ENCODE measurements at places on chromosomes 7 and 10. TPM values are rescaled to one million over a fixed set of nuclear protein-coding genes. Genes with fewer than 3 reads are reported as not detected.

GRCh38 chr10:91487911-91488582 is 77.9 kb downstream of the HECTD2 start:
- DNase-seq = no peak

DNA sequence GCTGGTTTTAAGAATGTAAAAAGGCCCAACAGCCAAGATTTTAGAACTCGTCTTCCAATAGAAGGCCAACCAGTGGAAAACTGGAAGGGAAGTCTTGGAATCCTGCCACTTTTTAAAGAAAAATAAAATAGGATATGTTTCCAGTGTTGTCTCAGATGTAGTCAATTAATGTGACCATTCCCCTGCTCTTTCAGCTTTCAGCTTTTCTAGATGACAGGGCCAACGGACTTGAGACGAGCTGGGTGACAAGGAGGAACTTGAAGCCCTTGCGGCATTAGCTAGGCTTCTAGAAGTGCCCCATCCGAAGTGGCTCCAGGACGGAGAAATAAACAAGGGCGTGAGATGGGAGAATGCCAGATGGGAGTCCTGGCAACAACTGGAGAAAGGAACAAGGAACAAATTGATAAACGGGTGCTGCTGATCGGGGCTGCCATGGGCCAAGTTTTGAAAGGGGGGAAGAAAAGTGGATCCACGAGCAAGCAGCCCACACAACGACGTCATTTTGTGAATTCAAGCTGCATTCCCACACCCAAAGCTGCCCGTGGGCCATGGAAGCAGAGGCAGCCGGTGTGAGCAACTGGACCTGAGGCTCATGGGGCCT is 42.3 kb downstream of the CTBP2 start:
- no peak for DNase-seq

DNA sequence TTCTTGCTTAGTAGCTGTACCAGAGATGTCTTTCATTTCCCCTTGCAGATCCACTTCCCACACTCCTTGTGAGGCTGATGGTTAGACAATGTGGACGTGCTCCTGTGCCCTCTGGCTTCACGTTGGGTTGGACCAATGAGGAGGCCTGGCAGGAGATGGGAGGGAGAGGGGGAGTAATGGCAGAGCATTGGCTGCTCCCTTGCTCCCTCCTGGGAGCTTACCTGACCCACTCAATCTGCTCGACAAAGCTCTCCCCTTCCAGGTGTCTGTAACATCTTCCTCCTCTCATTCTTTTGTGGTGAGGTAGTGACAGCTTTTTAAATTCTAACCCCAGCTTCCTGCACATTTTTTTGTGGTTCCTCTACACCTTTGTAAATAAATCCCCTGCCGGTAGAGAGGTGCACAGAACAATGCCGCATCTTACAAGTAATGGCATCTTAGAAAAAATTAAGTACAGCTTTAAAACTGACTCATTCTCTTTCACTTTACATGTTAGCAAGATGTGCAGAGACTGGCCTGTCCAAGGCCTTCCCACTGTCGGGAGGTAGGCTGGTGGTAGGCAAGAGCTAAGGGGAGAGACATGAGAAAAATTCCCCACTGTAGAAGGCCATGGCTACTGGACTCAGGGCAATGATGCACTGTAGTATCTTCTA is 134.3 kb downstream of the HTR7 start:
- no peak for DNase-seq

GRCh38 chr7:129238546-129238945 is 13.7 kb downstream of the AHCYL2 start:
- no peak for DNase-seq

GRCh38 chr7:139823959-139824521 is 5.0 kb upstream of the TBXAS1 start:
- no peak for DNase-seq

GRCh38 chr7:80147543-80148391 is 13.1 kb downstream of the GNAI1 start:
- peak; percentile 86 for DNase-seq

DNA sequence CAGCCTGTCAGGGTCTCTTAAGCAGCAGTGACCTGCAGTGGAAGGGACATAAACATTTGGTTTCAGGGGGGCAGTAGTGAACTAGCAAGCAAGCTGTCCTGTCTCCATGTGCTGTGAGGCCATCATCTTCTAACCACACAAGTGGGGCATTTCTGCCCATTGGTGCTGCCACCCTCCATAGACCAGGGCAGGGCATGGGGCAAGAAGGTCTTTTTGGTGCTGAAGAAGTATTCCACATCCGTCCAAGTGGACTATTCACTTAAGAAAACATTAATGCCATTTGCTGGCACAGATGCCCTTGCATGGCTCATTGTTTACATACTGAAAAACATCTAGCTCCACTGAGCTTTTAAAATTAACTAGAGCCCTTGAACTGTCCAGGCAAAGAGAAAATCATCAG is 35.8 kb downstream of the ALOX5 start:
- DNase-seq = no peak

GRCh38 chr7:40833191-40833887 is 698.5 kb downstream of the SUGCT start:
- no peak for DNase-seq

DNA sequence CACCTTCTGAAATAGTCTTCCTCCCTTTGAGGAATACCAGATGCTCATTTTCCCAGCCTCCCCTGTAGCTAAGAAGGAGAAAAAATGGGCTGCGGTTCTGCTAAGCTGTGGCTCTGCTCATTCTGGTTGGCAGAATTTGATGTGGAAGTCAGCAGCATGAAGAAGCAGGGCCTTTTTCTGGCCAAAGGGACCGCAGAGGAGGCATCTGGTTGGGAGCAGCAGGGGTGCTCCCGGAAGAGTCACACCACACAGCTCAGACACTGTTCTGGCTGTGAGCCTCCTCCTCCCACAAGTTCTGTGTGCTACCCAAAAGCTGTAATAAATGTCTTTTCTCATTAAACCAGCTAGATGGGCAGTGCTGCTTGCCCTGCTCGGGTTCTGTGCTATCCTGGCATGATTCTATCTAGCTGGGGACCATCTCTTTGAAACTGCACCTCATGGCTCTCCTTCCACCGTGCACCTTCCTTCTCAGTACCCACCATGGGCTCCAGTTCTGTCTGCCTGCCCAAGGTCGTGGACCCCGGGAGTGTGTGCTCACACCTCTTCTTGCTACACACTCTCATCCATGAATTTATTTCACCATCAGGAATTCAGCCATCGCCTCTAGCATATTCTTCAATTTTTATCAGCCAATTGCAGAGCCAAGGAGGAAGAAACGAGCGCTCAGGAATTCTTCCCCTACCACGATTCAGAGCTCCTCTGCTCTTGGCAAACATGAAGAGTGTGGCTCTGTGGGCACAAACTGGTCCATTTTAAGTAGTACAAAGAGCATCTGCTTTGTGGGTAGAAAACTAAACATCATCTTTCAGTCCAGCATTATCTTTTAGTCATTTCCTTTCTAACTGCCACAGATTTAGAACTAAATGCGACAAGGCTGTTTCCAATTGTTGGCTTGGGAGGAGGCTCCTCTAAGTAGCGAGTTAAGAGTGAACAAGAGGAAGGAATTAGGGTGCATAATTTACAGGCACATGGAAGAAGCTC is 76.9 kb downstream of the FAM171A1 start:
- no peak for DNase-seq

The FOXI2 gene
- not detected for total RNA-seq

The VSTM2A gene
- total RNA-seq = not detected

The FAM25A gene
- not detected for total RNA-seq

The TMEM225B gene
- 0.96 TPM for total RNA-seq

All from MCF 10A (cell line).